ENCODE measurements at places on chromosomes 2 and 18.

- DNase-seq, result no peak
Measured at GRCh38 chr2:134790487-134790886, 47.9 kb upstream of the ACMSD start.

- DNase-seq, result peak; percentile 78
Measured at GRCh38 chr2:95076705-95077529, 44.7 kb downstream of the MRPS5 start.

DNA sequence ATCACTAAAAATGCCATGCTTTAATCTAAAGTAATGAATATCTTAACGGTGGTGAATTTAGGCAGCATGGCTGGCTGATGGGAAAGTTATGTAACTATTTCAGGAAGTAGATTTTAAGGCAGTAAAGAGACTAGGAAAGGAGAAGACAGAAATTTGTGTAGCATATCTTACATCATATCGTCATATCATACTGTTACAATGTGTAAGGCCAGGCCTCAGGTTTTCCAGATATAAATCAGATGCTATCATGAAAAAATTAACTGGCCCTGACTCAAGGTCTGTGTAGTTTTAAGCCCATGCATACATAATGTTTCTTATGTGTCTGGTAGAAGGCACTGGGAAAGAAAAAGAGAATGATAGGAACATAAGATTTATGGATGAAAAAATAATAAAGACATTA, 8.9 kb upstream of the FAP start:
- no peak for DNase-seq

DNA sequence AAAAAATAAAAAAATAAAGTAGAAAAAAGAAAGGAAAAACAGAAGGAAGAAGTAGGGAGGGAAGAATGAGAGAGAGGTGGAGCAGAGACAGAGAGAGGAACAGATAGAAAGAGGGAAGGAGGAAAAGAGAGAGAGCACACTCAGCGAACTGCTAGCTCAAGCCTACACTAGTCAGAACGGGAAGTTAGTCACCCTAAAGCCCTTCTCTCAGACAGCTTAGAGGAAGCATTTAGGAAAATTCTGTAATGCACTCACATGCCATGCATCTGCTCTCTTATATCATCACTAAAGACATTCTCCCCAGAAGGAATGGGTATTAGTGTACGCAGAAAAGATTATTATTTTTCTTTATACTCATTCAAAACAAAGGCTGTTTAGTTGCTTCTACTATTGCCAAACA, 68.1 kb upstream of the SULT1C3 start:
- no peak for DNase-seq

DNA sequence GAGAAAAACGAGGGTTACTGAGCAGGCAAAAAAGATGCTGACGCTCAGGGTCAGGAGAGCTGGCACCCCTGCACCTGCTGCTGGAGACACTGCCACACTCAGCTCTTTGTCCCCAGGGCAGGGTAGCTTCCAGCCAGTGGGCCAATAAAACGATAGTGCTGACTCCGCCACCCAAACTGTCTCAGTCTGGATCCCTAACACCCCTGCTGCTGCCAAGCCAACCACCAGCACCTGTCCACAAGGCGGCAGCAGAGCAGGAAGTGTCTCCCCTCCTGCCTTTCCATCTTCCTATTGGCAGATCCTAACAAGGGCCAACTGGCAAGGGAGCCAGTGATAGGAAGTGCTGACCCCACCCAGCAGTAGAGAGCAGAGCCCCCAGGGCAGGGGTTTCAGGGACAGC, 531.5 kb upstream of the SALL3 start:
- DNase-seq, result no peak

DNA sequence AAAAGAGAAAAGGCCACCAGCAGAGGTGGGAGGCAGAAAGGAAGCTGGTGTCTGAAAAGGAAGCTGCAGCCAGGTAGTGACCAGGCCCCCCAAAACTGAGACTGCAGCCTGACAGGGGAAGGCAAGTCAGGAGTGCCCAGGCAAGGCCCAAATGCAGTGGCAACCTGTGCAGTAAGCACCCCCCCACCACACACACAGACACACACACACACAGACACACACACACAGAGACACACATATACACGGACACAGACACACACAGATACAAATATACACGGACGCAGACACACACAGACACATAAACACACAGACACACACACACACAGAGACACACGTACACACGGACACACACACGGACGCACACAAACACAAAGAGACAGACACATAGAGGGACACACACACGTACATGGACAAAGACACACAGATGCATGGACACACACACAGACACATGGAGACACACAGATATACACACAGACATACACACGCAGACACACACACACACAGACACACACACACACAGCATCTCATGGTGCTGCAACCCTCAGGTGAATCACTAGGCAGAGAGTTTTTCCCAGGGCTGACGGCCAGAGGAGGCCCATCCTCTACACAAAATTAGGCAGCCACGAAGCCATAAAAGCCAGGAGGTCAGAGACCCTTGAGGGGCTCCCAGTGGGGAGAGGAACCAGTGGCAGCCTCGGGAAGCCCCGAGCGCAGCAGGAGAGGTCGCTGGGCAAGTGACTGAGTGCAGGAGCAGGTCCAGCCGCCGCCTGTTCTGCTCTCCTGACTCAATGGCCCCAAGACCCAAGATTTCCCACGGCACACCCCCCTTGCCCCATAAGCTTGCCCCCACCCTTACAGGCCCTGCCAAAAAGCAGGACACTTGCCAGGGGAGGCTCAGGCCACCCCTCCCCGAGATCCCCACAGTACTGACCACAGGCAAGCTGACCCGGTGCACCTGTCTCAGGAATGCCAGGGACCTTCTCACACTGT, 6.3 kb downstream of the SDC1 start:
- no peak for DNase-seq

DNA sequence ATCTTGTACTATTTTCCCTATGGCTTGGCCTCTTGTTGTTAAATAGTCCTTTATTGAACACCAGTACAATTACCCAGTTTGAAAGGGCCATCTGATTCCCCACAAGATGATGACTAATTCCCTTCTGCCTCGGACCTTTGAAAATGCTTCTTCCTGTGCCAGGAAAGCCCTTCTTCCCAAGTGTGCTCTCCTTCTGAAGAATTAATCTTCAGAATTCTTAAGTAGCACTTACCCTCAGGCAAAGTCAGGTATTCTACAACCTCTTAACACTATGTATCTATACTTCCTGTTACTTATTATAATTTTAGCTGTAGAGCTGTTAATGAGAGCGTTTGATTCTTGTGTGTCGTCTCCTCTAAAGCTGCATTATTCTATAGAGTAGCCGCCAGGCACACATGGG, 28.6 kb upstream of the MEX3C start:
- no peak for DNase-seq

- no peak for DNase-seq
Measured at GRCh38 chr2:8159211-8159965, 522.5 kb upstream of the ID2 start.

DNA sequence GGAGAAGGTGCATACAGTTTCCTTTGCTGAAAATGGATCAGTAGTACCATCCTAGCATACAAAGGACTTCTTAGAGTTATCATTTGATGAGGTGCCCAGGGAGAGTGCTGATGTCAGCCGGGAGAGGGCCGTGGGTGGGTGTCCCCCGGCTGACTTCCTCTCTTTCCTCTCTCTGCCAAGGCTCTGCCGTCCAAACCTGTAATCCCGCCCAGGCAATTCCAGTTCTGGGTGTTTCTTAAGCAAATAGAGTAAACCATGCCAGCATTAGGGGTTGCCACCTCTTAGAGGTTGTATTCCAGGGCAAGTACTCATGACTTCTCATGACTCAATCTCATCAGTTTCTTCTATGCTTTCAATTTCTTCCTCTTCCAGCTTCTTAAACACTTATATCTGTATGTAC, 117.2 kb downstream of the GATA6 start:
- DNase-seq, result no peak

- no peak for DNase-seq
Measured at GRCh38 chr2:188629753-188630527, 338.3 kb downstream of the GULP1 start.

DNA sequence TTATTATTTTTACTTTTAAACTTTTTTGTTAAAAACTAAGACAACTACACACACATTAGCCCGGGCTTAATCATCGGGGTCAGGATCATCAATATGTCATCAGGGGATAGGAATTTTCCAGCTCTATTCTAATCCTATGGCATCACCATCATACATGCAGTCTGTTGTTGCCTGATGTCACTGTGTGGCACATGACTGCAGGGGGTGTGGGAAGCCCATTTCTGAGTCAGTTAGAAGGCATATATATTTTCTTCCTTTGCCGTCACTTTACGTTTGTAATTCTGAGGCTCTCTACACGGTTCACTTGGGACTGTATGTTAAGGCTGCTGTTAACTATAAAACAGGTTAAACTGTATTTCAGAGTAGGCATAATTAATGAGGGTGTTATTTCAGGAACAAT, 144.4 kb upstream of the ITGA6 start:
- DNase-seq, result no peak

DNA sequence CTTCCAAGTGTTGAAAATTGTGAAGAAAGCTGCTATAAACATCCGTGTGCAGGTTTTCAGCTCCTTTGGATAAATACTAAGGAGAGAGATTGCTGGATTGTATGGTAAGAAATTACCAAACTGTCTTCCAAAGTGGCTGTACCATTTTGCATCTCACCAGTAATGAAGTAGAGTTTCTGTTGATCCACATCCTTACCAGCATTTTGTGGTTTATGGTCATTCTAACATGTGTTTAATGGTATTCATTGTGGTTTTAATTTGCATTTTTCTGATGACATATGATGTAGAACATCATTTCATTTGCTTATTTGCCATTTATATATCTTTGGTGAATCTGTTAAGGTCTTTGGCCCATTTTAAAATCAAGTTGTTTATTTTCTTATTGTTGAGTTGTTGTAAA, 260.7 kb downstream of the SPAG16 start:
- DNase-seq, result no peak

GRCh38 chr18:11808001-11808855, 43.0 kb upstream of the CHMP1B start:
- DNase-seq, result no peak

- no peak for DNase-seq
Measured at GRCh38 chr2:212133337-212133736, 405.3 kb downstream of the ERBB4 start.

GRCh38 chr2:148935791-148936190, 60.8 kb downstream of the KIF5C start:
- DNase-seq, result no peak

DNA sequence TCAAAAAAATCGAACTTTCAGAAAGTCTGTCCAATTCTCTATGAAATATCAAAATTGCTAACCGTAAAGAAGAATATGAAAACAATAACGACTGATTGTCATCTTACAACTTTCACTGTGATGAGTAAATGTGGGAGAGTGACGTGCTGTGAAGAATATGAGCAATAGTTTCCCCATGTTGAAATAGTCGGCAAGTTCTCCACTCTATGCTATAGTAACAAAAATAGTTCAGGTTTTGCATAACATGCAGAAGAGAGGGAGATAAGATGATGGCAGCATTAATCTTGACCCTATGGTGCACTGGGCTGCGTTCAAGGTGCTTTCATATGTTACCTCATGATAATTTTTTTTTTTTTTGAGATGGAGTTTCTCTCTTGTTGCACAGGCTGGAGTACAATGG, 196.8 kb upstream of the CYRIA start:
- no peak for DNase-seq

GRCh38 chr2:238431456-238431855, 4.7 kb downstream of the ASB1 start:
- DNase-seq, result no peak

DNA sequence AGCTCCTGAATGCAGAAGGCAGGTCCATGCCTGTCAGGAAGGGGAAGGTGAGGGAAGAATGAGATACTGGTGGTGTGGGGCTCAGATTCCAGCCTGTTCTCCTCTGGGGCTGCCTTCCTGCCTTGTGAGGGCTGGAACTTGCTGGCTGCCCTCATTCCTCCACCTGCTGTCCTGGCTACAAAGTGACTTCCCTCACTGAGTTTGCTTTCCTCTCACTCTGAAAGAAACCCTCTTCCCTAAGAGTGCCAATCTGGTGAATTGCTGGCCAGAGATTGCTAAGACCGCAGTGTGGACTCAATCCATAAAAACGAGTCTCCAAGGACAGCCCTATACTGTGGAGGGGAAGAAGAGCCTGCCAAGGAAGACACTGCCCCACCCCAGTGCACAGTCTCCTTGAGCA, 664.4 kb upstream of the HS6ST1 start:
- DNase-seq, result no peak

- no peak for DNase-seq
Measured at GRCh38 chr2:36564377-36564930, 33.5 kb downstream of the FEZ2 start.

GRCh38 chr2:73175663-73176204, 26.6 kb upstream of the NOTO start:
- no peak for DNase-seq

- no peak for DNase-seq
Measured at GRCh38 chr18:47832348-47832747, 98.1 kb downstream of the SMAD2 start.

- DNase-seq, result no peak
Measured at GRCh38 chr18:80166725-80167124, 57.7 kb downstream of the ADNP2 start.

DNA sequence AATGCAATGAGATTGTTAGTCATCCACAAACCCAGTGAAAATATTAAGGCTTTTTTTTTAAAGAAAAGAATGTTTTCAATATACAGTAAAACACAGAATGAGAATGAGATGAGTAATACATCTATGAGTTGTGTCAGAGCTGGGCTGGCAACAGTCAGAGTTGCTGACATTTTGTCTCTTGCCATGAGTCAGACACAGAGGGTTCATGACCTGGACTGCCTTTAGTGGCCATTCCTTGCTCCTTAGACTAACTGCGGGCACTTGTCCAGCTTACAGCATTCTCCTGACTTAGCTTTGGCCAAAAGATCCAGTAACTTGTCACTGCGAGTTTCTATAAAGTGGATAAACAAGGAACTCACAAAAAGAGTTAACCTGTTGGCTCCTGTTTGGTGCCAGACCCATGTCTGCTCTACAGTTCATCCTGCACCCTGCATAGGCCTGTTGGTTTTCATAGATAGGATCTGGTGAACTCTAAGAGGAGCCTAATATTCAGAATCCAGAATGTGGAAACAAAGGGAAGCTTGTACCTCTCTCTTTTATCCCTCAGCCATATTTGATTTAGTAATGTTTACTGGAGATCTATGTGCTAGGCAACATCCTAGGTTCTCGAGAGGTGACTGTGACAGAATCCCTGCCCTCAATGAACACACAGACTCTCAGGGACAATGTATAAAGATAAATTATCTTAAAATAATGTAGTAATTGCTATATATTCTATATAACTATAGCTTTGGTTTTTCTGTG, 391.5 kb upstream of the VWC2L start:
- no peak for DNase-seq

DNA sequence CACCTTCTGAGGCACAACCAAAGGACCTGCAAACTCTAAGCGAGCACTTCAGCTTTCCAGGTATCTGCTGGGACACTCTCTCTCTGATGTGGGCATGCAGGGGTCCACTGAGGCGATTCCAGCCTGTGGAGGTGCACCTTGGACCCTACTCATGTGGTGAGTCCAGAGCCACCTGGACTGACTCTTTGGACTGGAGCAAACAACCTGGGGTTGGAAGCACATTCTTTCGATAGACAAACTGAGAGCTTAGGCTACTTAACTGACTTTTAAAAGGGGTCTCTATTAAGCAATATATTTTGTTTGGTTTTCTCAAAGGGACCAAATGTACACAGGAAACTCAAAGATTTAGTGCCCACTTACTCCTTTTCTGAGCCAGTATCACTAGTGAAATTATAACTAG, 51.6 kb downstream of the FRZB start:
- DNase-seq, result no peak

Data from nucleus accumbens (tissue), 56 donors.